ENCODE measurements at places on chromosomes 12 and 14. TPM values are rescaled to one million over a fixed set of nuclear protein-coding genes. Genes with fewer than 3 reads are reported as not detected.
A peak's percentile ranks its signal among the peaks of the same experiment; 100 is the strongest.

DNA sequence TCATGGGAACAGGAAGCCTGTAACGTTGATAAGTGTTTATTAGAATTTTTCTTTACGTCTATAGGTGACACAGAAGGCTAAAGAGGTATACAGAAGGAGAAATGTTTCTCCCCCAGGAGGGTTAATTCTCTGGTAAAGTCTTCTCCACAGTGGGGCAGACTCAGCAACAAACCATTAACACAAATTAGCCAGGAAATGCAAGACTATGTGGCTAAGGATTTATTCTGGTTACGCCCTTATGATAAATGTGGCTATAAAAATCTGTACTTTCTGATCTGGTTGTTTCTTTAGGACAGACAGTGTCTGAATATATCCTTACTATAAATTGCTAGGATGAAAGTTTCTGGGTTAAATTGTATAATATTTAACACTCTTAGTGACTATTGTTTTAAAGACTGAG lies 423.3 kb downstream of the FLRT2 start:
- no peaks in the 10 kb centered on the region for H3K4me1 ChIP-seq
- H3K4me3 ChIP-seq, result no peak overlapping the region
- H3K36me3 ChIP-seq, result no peaks in the 10 kb centered on the region
- DNase-seq, result no peak
- no peaks in the 10 kb centered on the region for H3K27me3 ChIP-seq

GRCh38 chr14:104933746-104934733 lies 9.4 kb downstream of the PLD4 start:
- DNase-seq, result no peak
- no peaks in the 10 kb centered on the region for H3K36me3 ChIP-seq
- no peaks in the 10 kb centered on the region for H3K27me3 ChIP-seq
- H3K4me1 ChIP-seq, result peaks cover 2% of the 10 kb centered on the region

DNA sequence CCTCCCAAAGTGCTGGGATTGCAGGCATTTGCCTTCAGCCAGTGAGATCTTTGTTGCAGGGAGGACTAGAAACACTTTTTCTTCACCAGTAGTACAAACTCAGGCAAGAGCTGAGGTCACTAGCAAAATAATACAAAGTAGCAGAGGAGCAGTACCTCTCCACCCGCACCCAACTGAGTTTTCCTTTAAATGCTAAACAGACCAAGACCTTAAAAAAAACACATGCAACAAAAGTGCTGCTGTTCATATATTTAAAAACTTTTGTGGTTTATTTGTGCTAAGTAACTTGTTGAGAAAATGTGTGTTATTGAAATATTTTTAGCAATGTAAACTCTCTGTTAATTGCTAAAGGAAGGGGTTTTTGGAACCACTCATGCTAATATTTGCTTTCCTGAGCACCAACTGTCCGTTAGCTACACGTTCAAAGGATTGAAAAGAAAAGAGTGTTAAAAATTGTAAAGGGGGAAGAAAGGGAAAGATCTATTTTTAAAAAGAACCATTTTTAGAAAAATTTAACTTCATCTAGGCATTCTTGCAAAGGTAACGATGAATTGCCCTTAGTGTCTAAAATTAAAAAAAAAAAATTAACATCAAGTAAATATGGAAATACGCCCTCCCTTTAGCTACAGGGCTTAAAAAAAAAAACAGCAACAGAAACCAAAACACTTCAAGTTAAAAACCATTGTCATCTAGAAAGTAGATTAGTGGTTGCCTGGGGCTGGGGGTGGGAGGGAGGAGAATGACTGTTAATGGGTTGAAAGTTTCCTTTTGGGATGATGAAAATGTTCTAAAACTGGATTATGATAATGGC lies 114.0 kb upstream of the KRAS start:
- no peak overlapping the region for H3K27ac ChIP-seq
- no peak overlapping the region for H3K4me3 ChIP-seq
- no peaks in the 10 kb centered on the region for H3K27me3 ChIP-seq
- DNase-seq, result peak; percentile 47

DNA sequence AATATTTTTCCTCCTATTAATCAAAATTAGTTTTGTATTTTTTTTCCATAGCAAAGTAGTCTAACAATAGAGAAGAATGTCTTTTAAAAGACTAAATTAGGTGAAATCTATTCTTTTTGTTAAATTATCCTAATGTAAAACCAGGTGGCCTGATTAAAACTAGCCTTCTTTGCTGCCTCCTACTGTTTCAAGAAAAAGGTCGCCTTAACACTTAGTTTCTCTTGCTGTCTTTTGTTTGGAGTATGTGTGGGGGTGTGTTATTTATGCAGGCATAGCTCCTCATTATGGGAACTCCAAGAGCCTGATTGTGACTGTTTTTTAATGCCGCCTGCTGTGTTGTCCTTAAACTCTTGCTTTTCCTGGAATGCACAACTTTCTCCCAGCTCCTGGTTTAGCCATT lies 855.3 kb downstream of the DIO2 start:
- DNase-seq, result no peak
- H3K27me3 ChIP-seq, result no peaks in the 10 kb centered on the region
- no peaks in the 10 kb centered on the region for H3K4me1 ChIP-seq
- H3K4me3 ChIP-seq, result no peak overlapping the region
- H3K36me3 ChIP-seq, result no peaks in the 10 kb centered on the region

- H3K27me3 ChIP-seq, result peaks cover 3% of the 10 kb centered on the region
- H3K27ac ChIP-seq, result no peak overlapping the region
- no peak for DNase-seq
- no peaks in the 10 kb centered on the region for H3K36me3 ChIP-seq
- no peak overlapping the region for H3K4me3 ChIP-seq
These were observed 76.4 kb upstream of the HOXC13 start for GRCh38 chr12:53862206-53862605.

Gene DENND5B
- total RNA-seq, result 2.9 TPM

DNA sequence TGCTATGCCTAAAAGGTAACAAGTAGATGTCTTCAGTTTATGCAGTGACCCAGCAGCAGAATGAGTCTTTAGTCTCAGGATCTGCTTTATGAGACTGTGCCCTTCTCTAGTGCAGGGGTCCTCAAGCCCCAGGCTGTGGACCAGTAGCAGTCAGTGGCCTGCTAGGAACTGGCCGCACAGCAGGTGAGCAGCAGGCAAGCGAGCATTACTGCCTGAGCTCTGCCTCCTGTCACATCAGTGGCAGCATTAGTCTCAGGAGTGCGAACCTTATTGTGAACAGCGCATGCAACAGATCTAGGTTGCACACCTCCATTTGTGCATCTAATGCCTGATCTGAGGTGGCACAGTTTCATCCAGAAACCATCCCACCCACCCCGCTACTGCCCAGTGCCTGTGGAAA lies 38.4 kb downstream of the LRP6 start:
- no peaks in the 10 kb centered on the region for H3K27me3 ChIP-seq
- no peaks in the 10 kb centered on the region for H3K4me1 ChIP-seq
- H3K27ac ChIP-seq, result no peak overlapping the region
- no peak for DNase-seq

Gene ALX1
- total RNA-seq, result 0.05 TPM

Gene YY1
- total RNA-seq, result 66.7 TPM

Gene LTB4R2
- 5.5 TPM for total RNA-seq

Gene RFX4
- 0.05 TPM for total RNA-seq

- H3K27ac ChIP-seq, result no peak overlapping the region
- H3K36me3 ChIP-seq, result peaks cover 14% of the 10 kb centered on the region
- DNase-seq, result no peak
These were observed 111.0 kb downstream of the BICD1 start for GRCh38 chr12:32217354-32218310.

GRCh38 chr12:7959701-7960121 lies 23.7 kb upstream of the SLC2A3 start:
- peak overlapping the region; percentile 79 for H3K27ac ChIP-seq
- peak overlapping the region; percentile 62 for H3K4me3 ChIP-seq
- peaks cover 33% of the 10 kb centered on the region for H3K4me1 ChIP-seq
- no peaks in the 10 kb centered on the region for H3K27me3 ChIP-seq
- no peaks in the 10 kb centered on the region for H3K36me3 ChIP-seq

Gene CLECL1
- 4.0 TPM for total RNA-seq

GRCh38 chr12:4701395-4702190 lies 18.6 kb upstream of the GALNT8 start:
- H3K36me3 ChIP-seq, result no peaks in the 10 kb centered on the region
- H3K27me3 ChIP-seq, result no peaks in the 10 kb centered on the region
- no peak for DNase-seq
- peak overlapping the region; percentile 18 for H3K27ac ChIP-seq
- no peak overlapping the region for H3K4me3 ChIP-seq

- no peak overlapping the region for H3K27ac ChIP-seq
- DNase-seq, result no peak
- no peaks in the 10 kb centered on the region for H3K36me3 ChIP-seq
- H3K4me1 ChIP-seq, result no peaks in the 10 kb centered on the region
These were observed 135.7 kb downstream of the DICER1 start for GRCh38 chr14:95021588-95021987.

DNA sequence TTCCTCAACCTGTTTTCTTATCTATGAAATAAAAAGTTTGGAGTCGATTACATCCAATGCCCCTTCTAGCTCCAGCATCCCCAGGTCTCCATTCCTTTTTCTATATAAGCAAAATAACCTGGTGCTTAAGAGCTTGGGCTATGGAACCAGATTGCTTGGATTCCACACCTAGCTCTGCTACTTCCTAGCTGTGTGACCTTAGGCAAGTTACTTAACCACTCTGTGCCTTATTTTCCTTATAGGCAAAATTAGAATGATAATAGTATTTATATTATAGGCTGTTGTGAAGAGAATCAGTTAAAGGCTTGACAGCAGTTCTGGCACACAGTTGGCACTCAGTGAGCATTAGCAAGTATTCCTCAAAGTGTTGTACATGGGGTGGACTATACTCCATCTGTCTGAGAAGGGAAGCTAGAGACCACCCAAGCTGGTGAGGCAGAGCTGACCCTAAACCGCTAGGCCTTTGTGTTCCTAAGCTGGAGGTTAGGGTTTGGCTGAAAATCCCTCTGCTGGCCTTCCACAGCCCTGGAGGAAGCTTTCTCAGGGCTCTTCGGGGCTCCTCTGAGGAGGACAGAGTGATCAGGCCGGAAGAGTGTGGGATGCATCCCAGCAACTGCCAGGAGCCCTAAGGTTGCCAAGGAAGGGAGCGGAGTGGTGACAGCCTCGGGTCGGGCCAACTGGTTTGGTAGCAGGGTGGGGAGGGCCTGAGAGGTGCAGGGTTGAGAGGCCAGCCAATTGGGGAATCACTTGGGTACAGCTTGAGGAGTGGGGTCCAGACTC lies 6.0 kb upstream of the KRT4 start:
- no peak overlapping the region for H3K4me3 ChIP-seq
- no peak overlapping the region for H3K27ac ChIP-seq
- H3K4me1 ChIP-seq, result no peaks in the 10 kb centered on the region
- DNase-seq, result no peak
- H3K36me3 ChIP-seq, result no peaks in the 10 kb centered on the region

Gene AGAP2
- 14.4 TPM for total RNA-seq

- no peak overlapping the region for H3K27ac ChIP-seq
- no peak overlapping the region for H3K4me3 ChIP-seq
- no peaks in the 10 kb centered on the region for H3K4me1 ChIP-seq
- no peaks in the 10 kb centered on the region for H3K27me3 ChIP-seq
- DNase-seq, result no peak
These were observed 209.0 kb upstream of the PLEKHG7 start for GRCh38 chr12:92493816-92494215.

- no peak overlapping the region for H3K4me3 ChIP-seq
- peak; percentile 14 for DNase-seq
- H3K36me3 ChIP-seq, result no peaks in the 10 kb centered on the region
- H3K4me1 ChIP-seq, result no peaks in the 10 kb centered on the region
These were observed 94.9 kb downstream of the NAV3 start for GRCh38 chr12:77925536-77926108.

GRCh38 chr12:93526786-93527428 lies 45.6 kb upstream of the SOCS2 start:
- H3K4me1 ChIP-seq, result no peaks in the 10 kb centered on the region
- DNase-seq, result no peak
- H3K27ac ChIP-seq, result no peak overlapping the region

Gene CLEC4E
- total RNA-seq, result 0.19 TPM

Gene EID3
- total RNA-seq, result 4.2 TPM

DNA sequence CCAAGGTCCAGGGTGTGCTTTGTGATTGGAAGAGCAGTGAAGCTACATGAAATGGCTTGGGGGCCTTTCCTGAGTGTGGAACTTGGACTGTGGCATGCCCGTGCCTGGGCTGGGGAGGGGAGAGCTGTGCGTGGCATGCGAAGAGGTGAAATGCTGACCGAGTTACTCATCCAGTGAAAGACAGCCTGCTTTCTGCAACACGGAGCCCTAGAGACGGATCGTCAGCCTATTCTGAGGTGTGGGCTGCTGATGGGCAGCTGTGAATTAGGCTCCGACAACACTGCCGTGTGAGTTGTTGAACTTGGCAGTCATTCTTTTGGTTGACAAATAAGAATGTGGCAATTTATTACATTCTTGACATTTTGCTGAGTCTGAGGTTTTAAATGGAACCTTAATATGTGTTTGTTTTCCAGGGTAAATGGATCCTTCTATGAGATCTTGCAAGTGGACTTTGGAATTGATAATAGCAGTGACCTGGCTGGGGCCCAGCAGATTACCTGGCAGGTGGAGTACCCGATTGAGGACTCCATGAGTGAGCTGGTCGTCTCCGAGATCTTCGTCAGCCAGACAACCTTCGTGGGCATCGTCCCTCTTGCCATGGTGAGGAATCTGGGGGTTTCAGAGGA lies 453.9 kb downstream of the AACS start:
- DNase-seq, result no peak
- H3K36me3 ChIP-seq, result no peaks in the 10 kb centered on the region
- H3K27me3 ChIP-seq, result no peaks in the 10 kb centered on the region
- H3K4me3 ChIP-seq, result no peak overlapping the region

Gene KRT71
- 0.57 TPM for total RNA-seq

GRCh38 chr14:45679853-45680252 lies 426.9 kb upstream of the MIS18BP1 start:
- H3K4me1 ChIP-seq, result no peaks in the 10 kb centered on the region
- no peak overlapping the region for H3K4me3 ChIP-seq
- H3K27ac ChIP-seq, result no peak overlapping the region
- DNase-seq, result no peak
- no peaks in the 10 kb centered on the region for H3K36me3 ChIP-seq

DNA sequence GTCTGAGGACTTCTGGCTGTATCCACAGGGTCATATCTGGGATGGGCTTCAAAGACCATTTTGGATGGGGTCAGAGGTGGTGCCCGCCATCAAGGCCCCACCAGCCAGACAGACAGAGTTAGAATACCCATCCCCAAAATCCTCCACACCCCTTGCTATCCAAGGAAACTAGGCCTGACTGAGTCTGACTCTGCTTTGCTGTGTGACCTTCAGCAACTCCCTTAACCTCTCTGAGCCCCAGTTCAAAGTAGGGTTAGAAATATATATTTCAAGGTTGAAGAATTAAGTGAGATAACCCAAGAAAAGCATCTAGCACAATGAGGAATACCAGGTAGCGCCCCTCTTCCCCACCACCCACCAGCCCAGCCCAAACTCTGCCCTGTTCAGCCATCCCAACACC lies 20.3 kb downstream of the BCL11B start:
- H3K4me1 ChIP-seq, result peaks cover 92% of the 10 kb centered on the region
- peak overlapping the region; percentile 37 for H3K27ac ChIP-seq
- H3K27me3 ChIP-seq, result no peaks in the 10 kb centered on the region
- no peak for DNase-seq
- H3K4me3 ChIP-seq, result no peak overlapping the region

Measured in thymus (tissue), 14 donors.